Fibroblast of lung (primary cell): ENCODE measurements at places on chromosomes 1 and 21.

GRCh38 chr1:56098946-56099345 lies 480.4 kb downstream of the PLPP3 start:
- peak; percentile 84 for DNase-seq

DNA sequence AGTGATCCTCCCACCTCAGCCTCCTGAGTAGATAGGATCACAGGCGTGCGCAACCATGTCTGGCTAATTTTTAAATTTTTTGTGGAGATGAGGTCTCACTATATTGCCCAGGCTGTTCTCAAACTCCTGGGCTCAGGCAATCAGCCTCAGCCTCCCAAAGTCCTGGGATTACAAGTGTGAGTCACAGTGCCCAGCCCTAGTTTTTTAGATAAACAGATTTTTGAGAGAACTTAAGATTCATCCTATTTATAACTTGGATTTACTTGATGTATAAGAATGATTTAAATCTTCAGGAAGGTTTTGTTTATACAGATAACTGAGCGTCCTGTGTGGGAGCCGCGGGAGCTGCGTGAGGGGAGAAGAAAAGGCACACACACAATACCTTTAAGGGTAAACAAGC lies 26.2 kb downstream of the HEYL start:
- peak; percentile 19 for DNase-seq

DNA sequence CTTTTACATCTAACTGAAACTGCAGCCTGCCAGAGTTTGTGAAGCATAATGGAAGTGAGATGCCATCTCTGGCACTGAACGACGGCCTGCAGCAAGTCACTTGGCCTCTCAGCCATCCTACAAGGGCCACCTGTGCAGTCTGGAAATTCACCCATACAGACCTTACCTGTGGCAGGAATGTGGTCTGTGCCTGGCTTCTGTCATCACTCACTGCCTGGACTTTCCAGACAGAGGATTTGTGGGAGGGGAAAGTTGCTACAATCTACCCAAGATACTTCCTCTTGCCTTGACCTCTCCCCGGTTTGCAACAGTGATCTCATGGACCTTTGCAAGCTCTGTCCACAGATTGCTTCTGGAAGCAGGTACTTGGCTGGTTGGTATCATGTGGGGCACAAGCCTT lies 58.4 kb upstream of the ATP1B1 start:
- no peak for DNase-seq

GRCh38 chr1:182761396-182762395 lies 27.9 kb upstream of the NPL start:
- peak; percentile 18 for DNase-seq

DNA sequence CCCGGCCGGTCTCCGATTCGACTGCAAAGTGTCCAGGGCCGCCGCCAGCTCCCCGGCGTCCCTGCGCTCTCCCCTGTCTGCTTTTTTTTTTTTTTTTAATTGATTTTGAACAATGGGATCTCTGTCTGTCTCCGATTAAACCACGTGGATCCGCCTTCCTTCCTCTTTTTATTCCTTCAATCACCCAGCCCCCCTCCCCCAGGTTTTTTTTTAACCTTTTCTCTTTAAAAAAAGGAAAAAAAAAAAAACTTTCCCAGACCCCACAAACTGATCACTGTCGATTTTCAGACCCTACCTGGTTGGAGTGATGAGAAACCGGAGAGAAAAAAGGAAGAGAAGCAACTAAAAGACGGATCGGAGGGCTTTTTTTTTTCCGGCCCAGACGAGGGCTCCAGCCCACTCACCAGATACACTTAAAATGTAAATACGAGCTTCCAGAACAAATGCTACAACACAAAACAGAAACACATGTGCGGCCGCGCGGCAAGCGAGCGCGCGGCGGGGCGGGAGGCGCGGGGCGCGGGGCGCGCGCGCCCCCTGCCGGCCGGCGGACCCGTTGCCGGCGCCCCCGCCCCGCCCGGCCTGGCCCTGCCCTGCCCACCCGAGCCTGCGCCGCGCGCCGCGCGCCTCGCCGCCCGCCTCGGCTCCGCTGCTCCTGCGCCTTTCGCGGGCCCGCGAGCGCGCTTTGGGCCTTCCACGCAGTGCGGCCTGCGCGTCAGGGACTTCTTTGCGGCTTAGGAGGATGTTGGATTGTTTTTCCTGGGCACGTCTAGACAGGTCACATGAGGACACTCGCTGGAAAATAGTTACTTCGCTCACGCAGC lies at the start of gene RCC2:
RCC2 (minus strand) TSS at position 428 of the 824 bp plus-strand sequence. CDS start 1,163 bp downstream, outside the sequence.
- DNase-seq, result peak; percentile 75

- peak; percentile 25 for DNase-seq
These were observed 737.4 kb upstream of the ZP4 start for GRCh38 chr1:238628110-238628509.

- DNase-seq, result no peak
These were observed 40.3 kb downstream of the SSBP3 start for GRCh38 chr1:54365847-54366246.

- DNase-seq, result peak; percentile 0
These were observed 879.1 kb upstream of the NEGR1 start for GRCh38 chr1:73161418-73161817.

DNA sequence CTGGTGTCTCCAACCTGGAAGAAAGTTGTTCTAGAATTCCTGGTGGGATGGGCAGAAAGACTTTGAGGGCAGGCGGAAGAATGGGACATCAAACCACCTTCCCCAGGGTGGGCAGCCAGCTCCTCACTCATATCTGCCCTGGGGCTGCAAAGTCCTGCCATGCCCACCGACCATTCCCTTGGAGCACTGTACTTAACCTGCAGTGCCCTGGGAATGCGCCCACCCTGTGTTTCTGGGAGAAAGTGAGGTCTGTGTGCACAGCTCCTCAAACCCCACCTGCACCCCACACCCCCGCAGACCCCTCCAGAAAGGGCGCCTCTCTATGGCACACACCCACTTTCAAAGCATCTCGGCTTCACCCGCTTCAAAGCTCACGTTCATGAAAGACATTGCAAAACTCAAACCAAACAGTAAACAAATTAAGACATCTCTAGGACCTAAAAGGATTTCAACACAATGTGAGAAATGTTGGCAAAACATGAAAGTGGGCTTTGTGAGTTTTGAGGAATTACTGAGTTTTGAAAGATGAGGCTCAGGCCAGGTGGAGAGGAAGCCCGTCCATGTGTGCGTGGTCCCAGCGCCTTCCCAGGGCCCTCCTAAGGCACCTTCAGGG lies 25.1 kb downstream of the KRTAP10-1 start:
- DNase-seq, result no peak

- peak; percentile 20 for DNase-seq
These were observed 209.1 kb upstream of the ZP4 start for GRCh38 chr1:238099871-238100270.

- no peak for DNase-seq
These were observed 20.8 kb upstream of the EPHA2 start for GRCh38 chr1:16176653-16177052.

- no peak for DNase-seq
These were observed 45.2 kb upstream of the C1orf198 start for GRCh38 chr1:230913496-230913895.

DNA sequence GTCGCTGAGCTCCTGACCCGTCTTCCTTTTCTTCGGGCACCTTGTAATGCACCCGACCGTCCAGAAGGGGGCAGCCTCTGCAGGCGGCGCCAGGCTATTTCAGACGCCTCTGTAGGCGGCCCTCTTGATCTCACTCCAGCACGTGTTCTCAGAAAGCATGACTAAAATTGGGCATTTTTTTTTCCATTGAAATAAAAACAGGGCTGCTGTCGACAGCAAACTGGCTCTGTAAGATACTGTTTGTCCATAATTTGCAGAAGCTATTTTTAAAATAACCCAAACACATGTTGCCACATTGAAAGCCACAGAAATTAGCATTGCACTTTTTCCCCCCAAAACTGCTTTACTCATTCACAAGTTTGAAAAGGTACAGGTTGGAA lies 78.0 kb downstream of the STUM start:
- peak; percentile 48 for DNase-seq

- no peak for DNase-seq
These were observed 12.1 kb upstream of the PTTG1IP start for GRCh38 chr21:44885615-44886014.

- no peak for DNase-seq
These were observed 81.1 kb upstream of the GPR88 start for GRCh38 chr1:100456880-100457279.

DNA sequence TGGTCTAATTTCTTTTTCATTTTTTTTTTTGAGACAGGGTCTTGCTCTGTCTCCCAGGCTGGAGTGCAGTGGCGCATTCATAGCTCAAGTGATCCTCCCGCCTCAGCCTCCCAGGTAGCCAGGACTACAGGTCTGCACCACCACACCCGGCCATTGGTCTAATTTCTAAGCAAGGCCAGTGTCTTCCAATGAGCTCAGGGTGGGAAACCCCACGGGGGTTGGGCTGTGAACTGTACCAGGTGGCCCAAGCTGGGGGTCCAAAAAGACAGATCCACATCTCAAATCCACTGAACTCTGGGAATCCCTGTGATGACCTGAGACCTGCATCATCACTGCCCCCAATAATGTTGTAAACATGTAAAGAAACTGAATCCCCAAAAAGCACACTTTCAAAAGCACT lies 79.5 kb downstream of the BCAR3 start:
- no peak for DNase-seq

- DNase-seq, result no peak
These were observed 35.8 kb downstream of the SLC44A3 start for GRCh38 chr1:94856004-94856403.

GRCh38 chr1:26305667-26306289 lies 658 bp downstream of the UBXN11 start:
- DNase-seq, result no peak

GRCh38 chr1:51997974-51998382 lies 7.5 kb upstream of the RAB3B start:
- no peak for DNase-seq

GRCh38 chr21:37339552-37339939 lies 27.0 kb upstream of the DYRK1A start:
- DNase-seq, result peak; percentile 6

GRCh38 chr1:94542088-94542870 lies 720 bp upstream of the F3 start:
- DNase-seq, result peak; percentile 64

GRCh38 chr1:243748706-243749283 lies 101.2 kb downstream of the AKT3 start:
- peak; percentile 79 for DNase-seq

DNA sequence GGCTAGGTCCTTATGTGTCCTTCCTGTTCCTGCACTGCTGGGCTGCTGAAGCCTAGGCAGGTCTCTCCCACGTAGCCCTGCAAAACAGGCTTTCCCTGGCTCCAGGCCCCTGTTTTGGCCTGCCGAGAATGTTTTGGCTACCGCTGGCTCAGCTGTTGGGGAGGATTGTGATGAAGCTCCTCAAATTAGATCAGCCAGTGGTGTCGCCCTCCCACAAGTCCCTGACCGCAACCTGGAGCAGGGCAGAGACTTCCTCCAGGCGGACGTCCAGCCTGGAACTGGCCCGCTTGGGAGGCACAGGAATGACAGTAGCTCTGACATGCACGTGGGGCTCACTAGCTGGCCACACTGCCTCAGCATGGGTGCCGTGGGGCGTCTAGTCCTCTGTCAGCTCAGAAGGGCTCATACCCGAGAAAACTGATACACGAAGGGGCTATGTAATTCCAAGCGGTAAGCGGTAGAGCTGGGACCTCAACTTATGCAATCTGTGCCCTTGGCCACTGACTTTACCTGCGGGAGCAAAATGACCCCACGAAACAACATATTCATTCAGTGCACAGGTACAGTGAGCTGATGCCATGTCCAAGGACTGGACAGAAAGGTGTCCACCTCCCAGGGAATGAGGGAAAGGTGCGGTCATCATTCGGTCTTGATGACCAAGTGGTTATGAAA lies 26.6 kb downstream of the DHRS3 start:
- DNase-seq, result no peak

DNA sequence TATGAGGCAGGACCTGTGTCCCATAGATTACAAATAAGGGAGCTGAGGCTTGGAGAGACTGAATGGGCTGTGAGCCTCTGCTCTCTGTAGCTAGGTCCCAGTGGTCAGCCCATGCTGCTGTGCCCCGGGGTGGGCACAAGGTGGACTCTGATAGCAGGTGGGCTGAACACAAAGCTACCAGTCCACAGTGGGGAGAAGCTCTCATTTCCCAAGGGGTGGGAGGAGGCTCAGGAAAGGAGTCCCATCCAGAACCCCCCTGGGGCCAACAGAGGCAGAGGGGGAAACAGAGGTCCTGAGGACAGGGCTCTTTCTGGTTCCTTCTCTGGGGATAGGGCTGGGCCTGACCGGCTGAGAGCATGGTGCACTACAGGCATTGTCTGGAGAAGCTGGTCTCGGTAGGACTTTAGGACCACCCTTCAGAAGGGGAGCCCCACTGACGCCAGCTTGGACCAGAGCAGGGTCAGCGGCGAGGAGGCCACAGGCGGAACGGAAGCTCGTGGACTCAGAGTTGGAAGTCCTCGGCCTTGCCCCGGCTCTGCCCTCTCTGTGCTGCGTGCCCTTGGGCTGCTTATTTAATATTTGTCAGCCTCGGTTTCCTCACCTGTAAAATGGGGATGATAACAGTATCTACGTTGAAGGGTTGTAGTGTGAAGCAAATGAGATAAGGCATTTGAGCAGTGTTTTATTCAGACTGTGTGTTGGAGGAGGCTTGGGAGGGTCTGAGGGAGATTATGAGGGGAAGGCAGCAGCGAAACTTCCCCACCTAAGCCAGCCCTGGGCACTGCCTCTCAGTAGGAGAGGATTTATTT lies 26.6 kb downstream of the SDE2 start:
- DNase-seq, result no peak

- peak; percentile 85 for DNase-seq
These were observed at the start of gene CAPN2 for GRCh38 chr1:223712194-223712849. Gene CAPN2, plus strand, starts transcription at chr1:223712539. Its CDS starts 102 bp downstream, at chr1:223712641.
